GM06990 (cell line): ENCODE measurements at places on chromosomes 13 and 19.

DNA sequence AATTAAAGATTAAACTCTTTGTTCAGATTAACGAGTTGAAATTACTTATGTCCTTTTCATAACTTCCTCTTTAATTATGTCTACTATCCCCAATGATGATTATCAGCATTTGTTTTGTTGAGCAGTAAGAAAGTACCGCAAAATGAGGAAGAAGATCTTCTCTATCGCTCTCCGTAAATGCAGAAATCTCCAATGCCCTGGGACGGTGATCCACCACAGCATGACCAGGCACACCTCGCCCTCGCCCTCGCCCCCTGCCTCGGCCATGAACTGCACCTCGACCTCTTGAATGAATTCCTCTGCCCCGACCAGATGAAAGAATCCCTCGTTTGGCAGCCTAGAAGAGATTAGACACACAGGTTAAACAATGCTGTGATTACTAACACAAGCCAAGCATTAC, 69.1 kb downstream of the RBM26 start:
- DNase-seq, result no peak

- DNase-seq, result no peak
These were observed 653.8 kb downstream of the PCDH9 start for GRCh38 chr13:66576381-66576780.

GRCh38 chr13:50437252-50437651, 406.2 kb downstream of the DLEU7 start:
- DNase-seq, result no peak

DNA sequence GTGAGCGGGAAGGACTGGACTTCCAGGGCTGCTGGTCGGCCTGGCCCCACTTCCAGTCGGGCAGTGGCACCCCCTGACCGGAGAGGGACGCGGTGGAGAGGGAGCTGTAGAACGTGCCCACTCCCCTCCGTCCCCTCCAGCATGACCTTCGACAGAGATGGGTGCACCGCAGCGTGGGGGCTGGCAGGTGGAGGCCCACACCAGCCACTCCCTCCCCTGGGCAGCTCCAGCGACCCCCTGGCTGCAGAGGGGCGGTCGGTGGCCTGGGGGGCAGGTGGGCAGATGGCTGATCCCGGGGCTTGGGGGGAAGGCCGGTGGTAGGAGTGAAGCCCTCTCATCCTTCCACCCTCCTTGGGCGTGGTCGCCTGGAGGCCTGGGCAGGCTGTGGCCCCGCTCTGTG, 2.4 kb downstream of the HCN2 start:
- no peak for DNase-seq
